Activated CD8-positive, alpha-beta memory T cell treated with anti-CD3 and anti-CD28 coated beads for 48 hours (primary cell): ENCODE measurements at places on chromosomes 7 and 10.

DNA sequence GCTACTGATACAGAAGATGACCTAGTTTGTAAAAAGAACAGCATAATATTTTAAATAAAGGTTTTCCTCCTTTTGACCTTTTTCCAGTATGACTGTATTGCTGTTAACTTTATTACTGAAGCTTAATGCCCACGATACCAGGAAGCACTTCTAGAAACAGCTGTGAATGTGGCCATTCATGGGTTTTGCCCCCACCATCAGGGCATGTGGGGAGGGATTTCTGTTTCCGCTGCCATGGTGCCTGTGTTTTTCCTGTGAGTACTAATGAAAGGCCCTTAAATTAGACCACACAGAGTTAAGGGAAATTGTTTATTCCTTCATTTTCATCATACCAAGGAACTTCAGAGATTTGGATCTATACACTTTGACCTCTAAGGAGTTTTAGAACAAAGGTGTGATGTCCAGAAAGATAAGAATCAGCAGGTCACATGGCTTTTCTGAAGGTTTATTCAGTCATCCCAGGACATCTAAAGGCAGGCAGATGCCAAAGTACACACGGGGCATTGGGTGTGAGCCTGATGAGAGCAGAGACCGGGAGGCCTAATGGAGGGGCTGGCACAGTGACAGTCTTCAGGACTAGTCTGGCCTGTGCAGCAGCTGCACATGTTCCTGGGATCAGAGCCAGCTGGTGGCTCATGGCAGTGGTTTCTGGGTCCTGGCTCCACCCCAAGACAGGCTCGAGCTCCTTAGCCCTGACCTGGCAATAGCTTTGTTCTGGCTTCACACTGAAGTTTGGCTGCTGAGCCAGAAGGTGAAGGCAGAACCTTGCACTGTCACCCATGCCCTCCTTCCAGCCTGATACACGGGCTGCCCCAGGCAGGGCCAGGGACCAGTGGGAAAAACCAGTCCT lies 190.9 kb downstream of the REEP3 start:
- no peak for DNase-seq

GRCh38 chr7:105512415-105512814 lies 9.7 kb downstream of the PUS7 start:
- DNase-seq, result no peak

GRCh38 chr7:99947608-99948007 lies 18.2 kb upstream of the GJC3 start:
- DNase-seq, result no peak

DNA sequence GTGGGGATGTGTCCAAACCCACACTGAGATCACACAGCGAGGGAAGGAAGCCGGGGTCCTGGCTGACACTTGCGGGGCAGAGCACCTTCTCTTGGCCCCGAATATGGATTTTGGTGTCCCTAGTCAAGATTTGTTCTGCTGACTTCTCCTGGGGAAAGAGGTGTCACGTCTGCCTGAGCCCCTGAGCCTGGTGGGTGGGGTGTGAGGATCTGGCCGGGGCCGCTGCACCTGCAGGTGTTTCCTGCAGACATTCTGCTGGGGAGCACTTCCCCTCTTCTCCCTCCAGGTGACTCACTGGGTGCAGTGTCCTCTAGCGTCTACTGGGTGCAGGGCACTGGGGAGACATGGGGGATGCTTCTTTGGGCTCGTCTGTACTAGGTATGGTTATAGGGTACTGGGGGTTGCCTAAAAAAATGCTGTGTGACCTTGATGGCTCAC lies 99.2 kb downstream of the GRK5 start:
- DNase-seq, result peak; percentile 36

DNA sequence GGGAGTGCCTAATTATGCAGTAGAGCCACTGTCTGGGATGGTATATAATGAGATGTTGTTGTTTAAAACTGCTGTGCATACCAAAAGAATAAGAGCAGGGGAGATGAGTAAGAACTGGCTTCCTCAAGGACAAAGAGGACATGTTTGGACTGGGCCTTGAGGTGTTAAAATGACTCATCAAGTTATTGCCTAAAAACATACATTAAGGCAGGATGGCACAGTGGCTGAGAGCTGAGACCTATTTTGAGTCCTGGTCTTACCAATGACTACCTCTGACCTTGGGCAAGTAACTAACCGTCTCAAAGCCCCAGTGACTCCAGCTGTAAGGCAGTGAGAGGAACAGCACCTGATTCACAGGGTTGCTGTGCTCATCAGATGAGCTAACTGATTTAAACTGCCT lies 71.1 kb downstream of the CFAP58 start:
- no peak for DNase-seq

GRCh38 chr10:62050893-62051433 lies 149.5 kb downstream of the ARID5B start:
- peak; percentile 48 for DNase-seq

DNA sequence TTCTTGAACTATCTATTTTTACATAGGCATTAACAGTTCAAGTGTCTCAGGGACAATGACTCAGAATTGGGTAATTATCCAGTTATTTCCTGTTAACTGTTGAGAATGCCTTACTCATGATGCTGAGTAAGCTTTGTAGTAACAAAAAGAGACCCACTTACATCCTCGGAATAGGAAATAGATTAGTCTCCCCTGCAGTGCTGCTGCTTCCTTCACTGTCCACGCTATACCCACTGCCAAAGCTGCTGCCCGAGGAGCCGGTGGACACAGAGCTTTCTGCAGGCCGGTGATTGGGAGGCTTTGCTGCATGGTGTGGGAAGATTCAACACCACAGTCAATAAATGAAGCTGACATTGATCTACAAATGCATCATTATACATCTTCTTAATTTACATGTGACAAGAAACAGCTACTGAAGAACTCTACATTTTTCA lies 357.1 kb downstream of the PCLO start:
- no peak for DNase-seq

DNA sequence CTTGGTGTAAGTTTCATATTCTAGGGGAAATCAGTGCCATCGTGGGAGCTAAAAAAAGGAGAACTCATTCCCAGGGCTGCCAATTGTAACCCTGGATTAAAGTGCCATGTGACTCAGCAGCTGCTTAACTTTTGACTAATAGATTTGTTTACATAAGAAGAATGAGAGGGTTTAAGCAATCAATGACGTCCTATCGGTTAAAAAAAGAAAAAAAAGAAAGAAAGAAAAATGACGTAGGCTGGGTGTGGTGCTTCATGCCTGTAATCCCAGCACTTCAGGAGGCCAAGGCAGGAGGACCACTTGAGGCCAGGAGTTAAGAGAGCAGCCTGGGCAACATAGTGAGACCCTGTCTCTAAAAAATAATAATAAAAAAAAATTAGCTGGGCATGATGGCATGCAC lies 116.2 kb upstream of the AFAP1L2 start:
- DNase-seq, result no peak

- no peak for DNase-seq
Measured at GRCh38 chr7:26645121-26645520, 219.3 kb downstream of the SKAP2 start.

GRCh38 chr7:1404898-1405548 lies 54.2 kb downstream of the MICALL2 start:
- no peak for DNase-seq

DNA sequence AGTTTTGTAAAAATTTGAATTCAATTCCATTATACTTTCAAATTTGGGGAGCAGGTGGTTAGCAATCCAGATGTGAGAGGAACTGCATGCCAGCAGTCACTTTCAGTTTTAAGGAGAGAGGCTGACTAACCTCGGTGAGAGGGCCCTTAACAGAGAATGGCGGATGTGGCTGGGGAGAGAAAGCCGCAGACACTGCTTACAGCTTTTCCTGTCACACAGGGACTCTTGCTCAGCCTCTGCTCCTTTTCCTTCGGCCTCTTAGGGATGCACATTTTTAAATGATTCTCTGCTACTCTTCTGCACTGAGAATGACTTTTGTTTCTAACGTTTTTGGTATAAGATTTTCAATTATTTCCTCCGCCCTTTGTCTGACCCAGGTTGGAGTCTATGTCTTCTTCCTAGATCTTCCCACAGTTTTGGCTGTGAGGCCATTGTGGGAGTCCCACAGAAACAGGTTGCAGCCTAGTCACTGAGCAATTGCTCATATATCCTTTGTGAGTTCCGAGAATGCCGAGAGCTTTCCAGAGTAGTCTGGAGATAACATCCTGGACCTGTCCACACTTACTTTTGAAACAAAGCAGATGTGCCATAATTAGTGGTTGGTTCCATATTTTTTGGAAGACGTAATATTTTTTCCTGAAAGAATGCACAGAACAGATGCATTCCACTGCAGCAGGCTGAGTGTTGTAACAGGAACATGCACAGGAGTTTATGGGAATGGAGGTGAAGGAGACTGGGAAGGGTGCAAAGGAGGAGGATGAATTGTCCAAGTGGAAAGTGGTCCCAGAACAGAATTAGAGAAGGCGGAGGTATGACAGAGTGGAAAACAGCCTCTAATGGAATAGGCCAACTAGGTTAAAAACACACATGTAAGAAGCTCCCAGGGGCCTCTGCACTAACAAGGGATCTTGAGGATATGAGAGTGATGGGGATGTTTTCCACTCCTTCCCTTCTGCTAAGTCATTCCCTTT lies 168.0 kb upstream of the ZNF32 start:
- DNase-seq, result no peak

GRCh38 chr10:31689233-31689632 lies 239.4 kb downstream of the ARHGAP12 start:
- DNase-seq, result no peak

- DNase-seq, result no peak
Measured at GRCh38 chr10:70324951-70325781, 41.4 kb upstream of the NPFFR1 start.

GRCh38 chr7:12490107-12490688 lies 80.3 kb upstream of the SCIN start:
- no peak for DNase-seq

GRCh38 chr7:105635197-105635596 lies 53.9 kb upstream of the EFCAB10 start:
- no peak for DNase-seq

DNA sequence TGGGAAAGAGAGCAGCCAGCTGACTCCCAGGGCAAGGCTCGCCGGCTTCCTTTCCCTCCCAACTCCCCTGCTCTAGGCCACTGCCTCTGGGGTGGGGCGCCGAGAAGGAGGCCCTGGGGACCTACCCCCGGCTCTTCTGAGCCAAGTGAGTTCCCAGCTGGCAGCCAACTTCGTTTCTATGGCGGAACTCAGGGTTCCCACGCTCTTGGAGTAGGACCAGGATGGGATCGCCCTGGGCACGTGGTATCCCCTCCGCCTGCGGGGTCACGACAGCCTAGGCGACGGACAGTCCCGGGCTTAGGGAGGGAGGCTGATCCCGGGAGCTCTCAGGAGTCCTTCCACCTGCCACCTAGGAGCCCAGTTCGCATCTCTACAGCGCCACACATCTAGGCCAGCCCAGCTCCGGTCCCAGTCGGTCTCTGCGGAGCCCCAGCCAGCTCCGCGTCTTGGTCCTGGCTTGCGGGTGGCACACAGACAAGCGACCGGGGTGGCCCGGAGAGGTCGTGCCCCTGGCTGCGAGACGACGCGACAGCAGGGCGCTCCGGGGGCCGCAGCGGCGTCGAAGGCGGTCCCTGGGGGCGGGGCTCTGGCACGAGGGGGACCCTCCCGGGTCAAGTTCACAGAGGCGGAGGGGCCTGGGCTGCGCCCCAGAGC lies 20.5 kb upstream of the GATA3 start:
- DNase-seq, result no peak
